ENCODE measurements at places on chromosomes 3 and 15.
A peak's percentile ranks its signal among the peaks of the same experiment; 100 is the strongest.

DNA sequence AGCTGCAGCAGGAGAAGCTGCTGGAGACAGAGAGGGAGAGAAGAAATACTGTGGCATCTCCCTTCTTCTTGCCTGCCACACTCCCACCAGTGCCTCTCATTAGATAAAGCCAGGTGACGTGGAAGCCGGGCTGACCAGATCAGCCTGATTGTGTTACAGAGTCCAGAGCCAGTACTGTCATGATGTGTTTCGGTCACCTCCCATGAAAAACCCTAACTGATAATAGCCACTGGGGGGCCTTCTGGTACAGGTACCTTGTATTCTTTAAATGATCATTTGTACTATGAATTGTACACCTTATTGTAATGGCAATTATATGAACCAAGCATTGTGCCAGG is 125.8 kb upstream of the TMEM108 start:
- no peak for DNase-seq

GRCh38 chr3:47482366-47482765 is 6.6 kb upstream of the SCAP start:
- DNase-seq: no peak

DNA sequence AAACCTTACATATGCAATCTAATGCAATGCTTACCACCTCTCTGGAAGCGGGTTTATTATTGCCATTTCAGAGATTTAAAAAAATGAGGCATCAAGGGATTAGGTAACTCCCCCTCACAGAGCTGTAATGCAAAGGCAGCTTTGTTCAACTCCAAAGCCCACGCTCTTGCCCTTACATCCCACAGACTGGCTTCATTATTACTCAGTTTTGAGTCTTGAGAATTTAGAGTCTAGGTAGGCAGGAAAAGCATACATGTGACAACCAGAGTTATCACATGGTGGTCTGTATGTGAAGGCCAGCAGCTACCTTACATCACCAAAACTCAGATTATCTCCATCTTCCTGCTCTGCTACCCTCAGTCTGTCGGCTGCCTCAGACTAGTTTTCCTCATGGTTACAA is 326.9 kb downstream of the UACA start:
- no peak for DNase-seq

- DNase-seq: peak; percentile 82
Observed at GRCh38 chr3:50254577-50255250, 14.2 kb upstream of the SEMA3B start.
